D721Med (cell line): ENCODE measurements at places on chromosomes 16 and 17.

DNA sequence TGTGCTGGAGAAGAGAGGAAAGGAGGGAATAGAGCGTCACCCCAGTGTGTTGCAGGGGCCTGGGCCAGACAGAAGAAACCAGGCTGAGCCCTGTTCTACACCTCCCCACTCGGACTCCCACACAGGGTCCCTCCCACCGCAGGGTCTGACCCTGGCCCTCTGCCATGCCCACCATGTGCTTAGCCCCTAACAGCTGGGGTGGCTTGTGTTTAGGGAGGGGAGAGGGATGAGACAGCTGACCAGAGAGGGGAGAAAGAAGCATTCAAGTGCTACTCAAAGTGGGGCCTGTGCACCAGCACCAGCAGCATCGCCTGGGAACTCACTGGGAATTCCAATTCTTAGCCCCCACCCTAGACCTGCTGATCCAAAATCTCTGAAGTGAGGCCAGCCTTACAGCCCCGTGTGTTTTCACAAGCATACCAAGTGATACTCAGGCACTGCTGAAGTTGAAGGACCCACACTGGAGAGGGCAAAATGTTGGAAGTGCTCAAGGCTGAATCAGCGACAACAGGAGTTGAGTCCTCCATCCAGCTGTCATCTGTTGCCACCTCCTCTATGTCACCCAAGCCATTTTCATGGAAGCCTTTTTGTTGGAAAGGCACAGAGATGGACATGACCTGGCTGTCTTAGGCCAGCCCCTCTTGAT lies 47.0 kb downstream of the FZD2 start:
- DNase-seq: no peak

DNA sequence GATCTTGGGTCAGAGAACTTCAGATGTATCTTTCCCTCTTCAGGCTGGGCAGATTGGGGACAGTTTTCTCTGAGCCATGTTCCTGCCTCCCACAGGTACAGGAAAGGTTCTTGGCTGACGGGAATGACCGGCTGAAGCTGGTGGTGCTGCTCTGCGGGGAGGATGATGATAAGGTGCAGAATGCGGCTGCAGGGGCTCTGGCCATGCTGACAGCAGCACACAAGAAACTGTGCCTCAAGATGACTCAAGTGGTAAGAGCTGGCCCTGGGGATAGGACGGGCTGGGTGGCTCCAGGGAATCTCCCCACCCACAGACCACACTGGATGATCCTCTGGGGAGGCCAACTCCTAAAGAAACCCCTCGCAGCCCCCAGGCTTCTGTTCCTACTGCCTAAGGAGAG lies 10.9 kb downstream of the SLC35G3 start:
- DNase-seq: no peak

- no peak for DNase-seq
These were observed 2.9 kb upstream of the CBX8 start for GRCh38 chr17:79799538-79800324.

GRCh38 chr16:68128577-68129305 lies 43.6 kb downstream of the NFATC3 start:
- no peak for DNase-seq

GRCh38 chr17:72119873-72120641 lies 763 bp upstream of the SOX9 start:
- no peak for DNase-seq

DNA sequence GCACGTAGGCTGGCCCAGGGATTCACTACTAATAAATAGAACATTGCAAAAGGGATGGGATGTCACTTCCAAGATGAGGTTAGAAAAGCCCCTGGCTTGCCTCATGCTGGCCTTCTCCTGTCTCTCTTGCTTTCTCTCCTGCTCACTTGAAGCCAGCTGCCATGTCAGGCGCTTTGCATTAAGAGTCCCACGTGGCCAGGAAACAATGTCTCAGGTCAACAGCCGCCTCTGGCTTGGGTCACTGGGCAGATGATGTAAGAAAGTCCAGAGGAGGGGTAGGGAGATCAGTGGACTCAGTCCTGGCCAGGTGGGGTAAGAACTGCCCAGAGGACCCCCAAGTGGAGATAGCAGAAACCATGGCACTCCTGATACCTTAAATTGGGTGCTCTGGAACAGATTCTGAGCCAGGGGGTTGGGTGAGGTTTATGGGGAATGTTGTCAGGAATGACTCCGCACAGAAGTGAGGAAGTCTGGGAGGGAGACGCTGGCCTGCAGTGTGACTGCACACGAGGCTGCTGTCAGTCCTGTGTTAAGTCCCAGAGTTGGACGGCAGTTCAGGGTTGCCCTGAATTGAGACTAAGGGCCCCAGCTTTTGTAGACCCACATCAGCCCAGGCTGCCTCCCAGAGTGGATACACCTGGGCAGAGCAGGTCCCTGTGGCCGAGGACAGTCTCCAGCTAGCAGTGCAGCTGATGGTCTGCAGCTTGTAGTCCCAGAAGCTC lies 17.7 kb downstream of the C16orf82 start:
- no peak for DNase-seq

DNA sequence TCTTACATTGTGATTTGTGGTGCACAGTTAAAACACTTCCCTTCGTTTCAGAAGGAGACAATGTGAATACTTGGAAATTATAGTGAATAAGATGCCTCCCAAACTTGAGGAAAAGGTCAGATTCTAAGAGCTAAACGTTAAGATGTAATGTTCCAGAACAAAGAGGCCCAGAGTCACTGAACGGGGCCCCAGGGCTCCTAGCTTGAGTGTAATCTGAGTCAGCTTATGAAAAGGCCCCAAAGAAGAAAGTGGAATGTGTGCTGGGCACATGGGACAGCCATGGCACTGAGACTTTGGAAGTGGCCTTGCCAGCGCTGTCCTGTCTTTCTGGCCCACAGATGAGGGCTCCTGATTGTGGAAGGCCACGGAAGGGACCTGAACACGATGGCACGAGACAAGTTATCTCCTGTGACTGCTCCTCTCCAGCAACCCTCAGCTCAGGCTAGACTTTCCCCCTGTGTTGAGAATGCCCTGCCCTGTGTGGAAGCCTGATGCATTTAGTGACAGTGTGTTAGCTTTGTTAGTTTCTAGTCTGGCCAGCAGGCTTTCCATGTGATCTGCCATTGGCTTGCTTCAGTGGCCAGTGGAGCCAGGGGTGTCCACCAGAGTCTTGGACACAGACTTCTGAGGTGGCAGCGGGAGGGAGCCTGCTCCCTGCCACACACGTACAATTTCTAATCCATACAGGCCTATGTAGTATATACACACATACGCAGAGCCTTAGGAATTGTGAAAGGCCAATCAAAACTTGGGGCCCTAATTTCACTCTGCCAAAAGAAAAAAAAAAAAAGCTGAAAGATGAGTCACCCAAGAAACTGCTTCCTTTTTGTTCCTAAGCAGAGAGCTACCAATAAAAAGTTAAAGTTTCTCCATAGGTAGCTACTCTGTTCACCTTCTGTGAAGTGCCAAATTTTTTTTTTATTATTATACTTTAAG lies 13.1 kb downstream of the SPATA33 start:
- DNase-seq: no peak

- no peak for DNase-seq
These were observed 18.5 kb downstream of the CCDC42 start for GRCh38 chr17:8725881-8726876.

- no peak for DNase-seq
These were observed 33.9 kb downstream of the PDIA2 start for GRCh38 chr16:316741-317464.

DNA sequence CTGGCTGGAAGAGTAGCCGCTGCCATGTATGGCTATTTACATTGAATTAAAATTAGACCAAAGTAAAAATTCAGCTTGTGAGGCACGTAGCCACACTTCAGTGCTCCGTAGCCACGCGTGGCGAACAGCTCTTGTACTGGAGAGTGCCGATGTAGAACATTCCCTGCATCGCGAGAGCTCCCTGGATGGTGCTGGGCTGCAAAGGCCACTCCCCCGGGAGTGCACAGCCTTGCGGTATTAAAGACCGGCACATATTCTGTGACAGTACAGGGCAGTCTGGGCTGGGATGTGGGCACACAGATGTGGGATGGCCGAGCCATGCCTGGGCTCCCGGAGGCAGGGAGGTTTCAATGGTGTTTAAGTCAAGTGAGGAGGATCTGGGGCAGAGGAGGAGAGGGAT lies 102.2 kb downstream of the CMIP start:
- DNase-seq: no peak

- DNase-seq: peak; percentile 98
These were observed 49.6 kb downstream of the USP22 start for GRCh38 chr17:20992987-20993862.

GRCh38 chr17:17888821-17889220 lies 52.0 kb upstream of the SREBF1 start:
- no peak for DNase-seq

GRCh38 chr17:66322764-66323163 lies 20.4 kb downstream of the PRKCA start:
- no peak for DNase-seq

DNA sequence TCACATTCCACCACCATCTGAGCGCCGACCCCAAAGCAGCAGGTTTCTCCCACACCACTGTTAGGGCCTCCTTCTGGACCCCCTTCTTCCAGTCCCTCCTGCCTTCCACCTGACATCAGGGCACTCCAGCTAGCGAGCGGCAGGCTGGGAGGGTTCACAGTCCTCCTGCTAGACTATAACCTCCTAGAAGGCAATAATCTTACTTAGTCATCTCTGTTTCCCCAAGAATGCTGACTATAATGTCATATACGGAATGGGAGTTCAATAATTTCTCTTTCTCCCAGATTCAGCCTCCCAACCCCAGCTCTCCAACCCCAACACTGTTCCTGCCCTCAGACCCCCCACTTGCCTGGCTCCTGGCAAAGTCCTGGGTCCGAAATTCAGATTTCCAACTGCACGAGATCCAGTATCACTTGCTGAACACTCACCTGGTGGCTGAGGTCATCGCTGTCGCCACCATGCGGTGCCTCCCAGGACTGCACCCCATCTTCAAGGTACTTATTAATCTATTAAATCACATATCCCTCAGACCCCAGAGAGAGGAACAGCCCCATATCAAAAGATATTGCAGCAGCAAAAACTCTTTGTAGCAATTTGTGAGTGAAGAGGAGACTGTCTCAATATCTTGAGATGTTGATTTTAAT lies 5.6 kb downstream of the ALOX12 start:
- DNase-seq: no peak

- no peak for DNase-seq
These were observed 472.7 kb upstream of the HSBP1 start for GRCh38 chr16:83335076-83335475.

DNA sequence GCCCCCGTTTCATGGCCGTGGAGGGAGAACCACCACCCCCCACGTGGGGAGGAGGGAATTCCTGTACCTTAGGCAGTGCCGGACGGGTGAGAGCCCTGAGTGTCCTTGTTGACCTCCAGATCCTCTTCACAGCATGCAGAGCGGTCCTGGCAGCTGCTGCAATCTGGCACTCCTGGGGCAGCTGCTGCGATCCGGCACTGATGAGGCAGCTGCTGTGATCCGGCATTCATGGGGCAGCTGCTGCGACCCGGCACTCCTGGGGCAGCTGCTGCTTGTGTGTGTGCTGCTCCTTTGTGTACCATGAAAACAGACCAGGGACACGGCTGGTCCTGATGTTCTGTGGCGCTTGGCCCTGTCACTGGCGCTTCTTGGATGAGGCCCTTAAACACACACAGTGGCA lies 12.8 kb downstream of the ZNF778 start:
- no peak for DNase-seq

DNA sequence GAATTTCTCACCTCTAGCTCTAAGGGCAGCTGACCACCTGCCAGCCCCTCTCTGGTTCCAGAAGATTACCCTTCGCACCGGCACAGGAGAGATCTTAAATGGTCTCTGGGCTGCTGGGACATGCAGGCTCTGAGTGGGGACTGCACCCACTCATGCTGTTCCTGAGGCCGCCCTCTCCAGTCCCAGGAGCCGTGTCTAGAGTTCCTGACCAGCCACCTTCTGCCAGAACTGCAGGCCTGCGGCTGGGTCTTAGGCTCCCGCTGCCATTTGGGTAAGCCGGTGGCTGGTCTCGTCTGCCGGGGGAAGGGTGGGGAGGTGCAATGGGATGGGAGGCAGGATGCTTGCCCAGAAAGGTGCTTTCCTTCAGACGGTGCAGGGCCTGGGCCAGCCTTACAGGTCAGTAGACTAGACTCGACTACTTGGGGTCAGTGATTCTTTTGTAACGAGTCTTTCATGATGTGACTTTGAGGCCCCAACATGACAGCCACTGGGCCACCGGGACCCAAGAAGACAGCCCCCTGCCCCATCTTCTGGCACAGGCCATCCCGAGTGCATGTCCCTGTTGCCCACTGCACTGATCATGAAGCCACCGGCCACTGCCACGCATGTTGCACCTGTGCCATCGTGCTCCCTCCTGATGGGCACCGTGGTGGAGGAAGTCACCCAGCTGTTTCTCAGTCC lies 26.4 kb downstream of the B9D1 start:
- DNase-seq: no peak

- no peak for DNase-seq
These were observed 65.5 kb upstream of the CREBBP start for GRCh38 chr16:3945751-3946603.

DNA sequence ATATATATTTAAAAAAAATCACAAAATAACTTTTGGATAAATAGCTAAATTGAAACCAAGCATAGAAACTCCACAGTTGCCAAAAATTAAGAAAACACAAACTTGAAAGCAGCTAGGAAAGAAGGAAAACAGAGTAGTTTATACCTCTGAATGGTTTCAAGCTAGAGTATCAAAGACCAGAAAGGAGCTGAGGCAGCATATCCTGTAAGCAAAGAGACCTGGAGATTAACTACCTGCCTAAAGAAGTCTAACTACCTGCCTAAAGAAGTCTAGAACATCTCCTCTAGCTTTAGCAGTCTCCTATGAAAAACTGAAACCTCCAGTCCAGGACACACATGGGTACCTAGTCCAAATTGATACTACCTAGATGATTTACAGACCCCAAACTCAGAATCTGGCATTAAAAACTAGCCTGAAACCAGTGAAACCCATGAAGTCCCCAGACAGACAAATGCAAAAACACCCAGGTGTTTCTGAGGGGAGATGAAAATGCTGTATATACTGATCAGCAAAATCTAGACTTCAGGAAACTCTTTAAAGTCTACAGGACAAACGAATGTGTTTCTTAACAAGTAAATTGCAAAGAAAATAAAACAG lies 17.6 kb downstream of the APPBP2 start:
- DNase-seq: no peak

DNA sequence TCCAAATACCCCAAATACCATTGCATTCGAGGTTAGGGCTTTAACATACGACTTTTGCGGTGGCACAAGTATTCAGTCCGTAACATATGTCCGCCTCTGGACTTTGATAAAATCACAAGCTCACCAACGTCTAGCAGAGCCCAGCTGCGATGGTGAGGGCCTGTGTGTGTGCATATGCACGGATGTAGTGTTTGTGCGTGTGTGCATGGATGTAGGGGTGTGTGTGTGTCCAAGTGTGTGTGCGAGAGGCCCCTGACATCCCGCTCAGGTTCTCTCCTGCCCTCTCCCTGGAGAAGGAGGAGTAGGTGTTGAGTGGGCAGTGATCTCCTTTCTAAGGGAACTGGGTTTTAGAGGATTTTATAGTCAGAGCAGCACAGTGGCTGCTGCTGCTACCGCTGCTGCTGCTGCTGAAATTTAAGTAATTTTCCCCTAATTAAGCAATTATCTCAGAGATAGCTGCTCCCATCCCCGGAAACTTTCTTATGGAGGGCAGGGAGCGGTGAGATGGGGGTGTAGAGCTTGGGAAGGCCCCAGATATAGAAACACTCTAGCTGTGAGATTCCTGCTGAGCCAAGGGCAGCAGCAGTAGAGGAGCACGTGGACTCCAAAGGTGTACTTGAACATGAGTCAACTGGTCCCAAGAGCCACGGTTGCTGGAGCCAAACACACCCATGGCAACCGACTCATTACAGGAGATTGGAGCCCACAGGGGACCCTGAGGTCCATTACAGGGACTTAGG lies 121.7 kb upstream of the SDK2 start:
- no peak for DNase-seq

- peak; percentile 85 for DNase-seq
These were observed 9.2 kb downstream of the FSCN2 start for GRCh38 chr17:81537343-81537855.

GRCh38 chr16:58449768-58450167 lies 50.2 kb upstream of the NDRG4 start:
- no peak for DNase-seq
